ENCODE measurements at places on chromosomes 12 and 14.
A peak's percentile ranks its signal among the peaks of the same experiment; 100 is the strongest.

GRCh38 chr14:74977164-74977900 is 21.9 kb upstream of the PGF start:
- DNase-seq = no peak

DNA sequence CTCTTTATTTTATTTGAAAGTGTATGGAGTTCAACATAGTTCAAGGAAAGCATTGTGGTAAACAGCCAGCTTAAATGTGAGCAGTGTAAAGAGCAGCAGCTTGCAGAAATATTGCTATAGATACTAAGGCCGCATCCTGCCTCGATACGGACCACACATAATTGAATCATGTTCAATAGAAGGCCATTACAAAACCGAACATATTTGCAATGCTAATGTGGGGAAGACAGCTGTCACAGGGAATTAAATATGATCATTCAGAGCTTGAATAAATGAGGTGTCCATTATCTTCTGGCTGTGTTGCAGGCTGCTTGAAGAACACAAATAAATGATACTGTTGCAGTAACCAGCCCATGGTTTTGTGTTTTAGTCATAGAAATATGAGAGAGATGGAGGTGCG is 173.2 kb downstream of the BRMS1L start:
- no peak for DNase-seq

DNA sequence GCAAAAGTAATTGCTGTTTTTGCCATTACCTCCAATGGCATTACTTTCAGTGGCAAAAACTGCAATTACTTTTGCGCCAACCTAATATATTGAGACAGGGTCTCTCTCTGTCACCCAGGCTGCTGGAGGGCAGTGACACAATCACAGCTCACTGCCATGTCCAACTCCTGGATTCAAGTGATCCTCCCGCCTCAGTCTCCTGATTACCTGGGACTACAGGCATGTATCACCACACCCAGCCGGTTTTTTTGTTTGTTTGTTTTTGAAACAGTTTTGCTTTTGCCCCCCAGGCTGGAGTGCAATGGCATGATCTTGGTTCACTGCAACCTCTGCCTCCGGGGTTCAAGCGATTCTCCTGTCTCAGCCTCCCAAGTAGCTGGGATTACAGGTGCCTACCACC is 15.7 kb upstream of the KDM2B start:
- no peak for DNase-seq

- DNase-seq = peak; percentile 47
These were observed 127.9 kb upstream of the TMEM132D start for GRCh38 chr12:130031571-130032189.

Data from T-helper 2 cell treated with Interferon-gamma antibody and Interleukin-4, amounts not matched to agents 5 μg/mL and 100 μg/mL, for 36 hours (primary cell).